ENCODE measurements at places on chromosomes 13 and 19.

DNA sequence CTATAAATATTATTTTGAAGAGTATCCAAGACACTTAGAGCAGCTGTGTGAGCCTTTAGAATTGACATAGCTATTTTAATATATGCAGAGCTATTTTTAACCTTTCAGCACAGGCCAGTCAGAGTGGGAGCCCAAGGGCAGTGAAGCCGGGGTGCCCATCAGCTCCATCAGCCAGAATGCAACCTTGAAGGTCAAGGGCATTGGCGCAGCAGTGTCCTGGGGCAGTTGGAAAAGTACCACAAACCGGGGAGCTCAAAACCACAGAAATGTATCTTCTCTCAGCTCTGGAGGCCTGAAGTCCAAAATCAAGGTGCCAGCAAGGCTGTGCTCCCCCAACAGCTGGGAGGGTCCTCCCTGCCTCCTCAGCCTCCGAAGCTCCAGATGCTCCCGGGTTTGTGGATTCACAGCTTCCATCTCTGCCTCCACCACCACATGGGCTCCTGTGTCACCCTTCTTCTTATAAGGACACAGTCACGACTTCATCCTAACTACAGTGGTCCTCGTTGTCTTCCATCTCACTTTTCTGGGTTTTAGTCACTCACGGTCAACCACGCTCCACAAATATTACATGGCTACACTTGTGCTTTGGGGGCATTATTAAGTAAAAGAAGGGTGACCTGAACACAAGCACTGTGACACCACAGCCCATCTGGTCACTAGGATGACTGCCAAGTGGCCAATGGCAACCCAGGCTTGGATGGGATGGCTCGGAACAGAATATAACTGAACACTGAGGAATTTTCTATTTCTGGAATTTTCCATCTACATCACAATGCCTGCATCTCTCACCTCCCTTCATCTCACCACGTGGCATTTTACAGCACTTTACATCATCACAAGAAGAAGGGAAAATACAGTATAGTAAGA, 15.9 kb upstream of the GAS6 start:
- DNase-seq, result no peak

GRCh38 chr19:16457954-16458331, 13.8 kb downstream of the EPS15L1 start:
- no peak for DNase-seq

DNA sequence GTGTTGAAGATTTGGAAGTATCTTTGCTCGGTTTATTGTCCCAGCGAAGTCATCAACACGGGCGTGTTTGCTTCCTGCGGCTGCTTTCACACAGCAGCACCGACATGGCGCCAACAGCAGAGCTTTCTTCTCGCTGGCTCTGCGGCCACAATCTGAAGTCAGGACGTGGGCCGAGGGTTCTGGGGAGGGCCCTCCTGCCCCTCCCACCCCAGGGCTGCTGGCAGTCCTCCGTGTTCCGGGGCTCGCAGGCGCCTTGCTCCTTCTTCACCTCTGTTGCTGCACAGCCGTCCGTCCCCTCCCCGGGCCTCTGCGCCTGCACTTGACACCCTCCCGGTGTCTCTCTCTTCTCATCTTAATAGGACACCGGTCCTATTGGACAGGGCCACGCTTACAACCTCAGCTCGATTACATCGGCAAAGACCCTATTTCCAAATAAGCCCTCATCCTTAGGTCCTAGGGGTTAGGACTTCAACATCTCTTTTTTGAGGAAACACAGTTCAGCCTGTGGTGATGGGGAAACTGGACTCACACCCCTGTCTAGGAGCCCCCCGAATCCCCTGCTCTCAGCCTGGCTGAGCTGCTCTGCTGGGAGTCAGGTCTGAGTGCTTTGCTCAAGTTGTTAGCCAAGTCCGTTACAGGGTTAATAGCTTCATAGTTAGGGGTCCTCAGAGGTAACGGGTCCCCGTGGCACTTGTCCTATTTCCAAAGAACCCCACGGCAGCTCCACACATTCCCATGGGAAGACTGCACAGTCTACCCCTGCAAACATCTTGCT, 2.7 kb upstream of the TEX29 start:
- no peak for DNase-seq

- no peak for DNase-seq
These were observed 96.9 kb downstream of the TBC1D4 start for GRCh38 chr13:75384879-75385707.

DNA sequence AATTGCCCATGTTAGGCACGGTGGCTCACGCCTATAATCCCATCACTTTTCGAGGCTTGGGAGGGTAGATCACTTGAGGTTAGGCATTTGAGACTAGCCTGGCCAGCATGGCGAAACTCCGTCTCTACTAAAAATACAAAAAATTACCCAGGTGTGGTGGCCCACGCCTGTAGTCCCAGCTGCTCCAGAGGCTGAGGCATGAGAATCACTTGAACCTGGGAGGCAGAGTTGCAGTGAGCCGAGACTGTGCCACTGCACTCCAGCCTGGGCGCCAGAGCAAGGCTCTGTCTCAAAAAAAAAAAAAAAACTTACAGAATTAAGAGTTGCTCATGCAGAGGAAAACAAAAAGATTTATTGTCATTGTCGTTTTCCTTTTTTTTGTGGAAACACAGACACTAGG, 3.4 kb upstream of the PSMC4 start:
- no peak for DNase-seq

DNA sequence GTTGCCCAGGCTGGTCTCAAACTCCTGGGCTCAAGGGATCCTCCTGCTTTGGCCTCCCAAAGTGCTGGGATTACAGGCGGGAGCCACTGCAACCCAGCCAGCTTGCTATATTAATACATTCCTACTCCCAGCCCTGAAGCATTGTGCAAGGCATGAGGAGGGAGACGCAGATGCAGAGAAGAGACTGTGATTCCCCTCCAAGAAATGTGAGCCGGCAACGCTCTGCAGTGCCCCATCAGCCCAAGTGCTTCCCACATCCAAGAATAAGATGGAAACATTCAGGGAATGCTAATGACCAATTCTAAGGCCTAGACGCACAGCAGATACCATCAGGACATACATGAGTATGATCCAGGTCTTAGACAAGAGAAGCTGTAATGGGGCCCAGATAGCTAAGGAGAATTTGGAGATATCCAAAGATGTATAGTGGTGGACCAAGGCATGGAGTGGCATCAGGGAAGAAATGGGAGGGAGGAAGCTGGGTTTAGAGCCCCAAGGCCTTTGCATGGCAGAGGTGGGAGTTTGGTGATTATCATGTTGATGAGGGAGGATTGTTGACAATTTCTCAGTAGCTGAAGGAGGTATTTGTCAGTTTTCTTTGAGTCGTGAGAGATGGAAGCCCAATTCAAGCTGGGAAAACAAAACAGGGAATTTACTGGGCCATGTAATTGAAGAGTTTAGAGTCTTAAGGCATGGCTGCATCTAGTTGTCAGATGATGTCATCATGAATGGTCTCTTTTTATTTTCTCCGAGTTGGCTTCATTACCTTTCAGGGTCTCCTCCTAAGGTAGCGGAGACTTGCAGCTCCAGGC, 2.9 kb downstream of the PPM1N start:
- no peak for DNase-seq

DNA sequence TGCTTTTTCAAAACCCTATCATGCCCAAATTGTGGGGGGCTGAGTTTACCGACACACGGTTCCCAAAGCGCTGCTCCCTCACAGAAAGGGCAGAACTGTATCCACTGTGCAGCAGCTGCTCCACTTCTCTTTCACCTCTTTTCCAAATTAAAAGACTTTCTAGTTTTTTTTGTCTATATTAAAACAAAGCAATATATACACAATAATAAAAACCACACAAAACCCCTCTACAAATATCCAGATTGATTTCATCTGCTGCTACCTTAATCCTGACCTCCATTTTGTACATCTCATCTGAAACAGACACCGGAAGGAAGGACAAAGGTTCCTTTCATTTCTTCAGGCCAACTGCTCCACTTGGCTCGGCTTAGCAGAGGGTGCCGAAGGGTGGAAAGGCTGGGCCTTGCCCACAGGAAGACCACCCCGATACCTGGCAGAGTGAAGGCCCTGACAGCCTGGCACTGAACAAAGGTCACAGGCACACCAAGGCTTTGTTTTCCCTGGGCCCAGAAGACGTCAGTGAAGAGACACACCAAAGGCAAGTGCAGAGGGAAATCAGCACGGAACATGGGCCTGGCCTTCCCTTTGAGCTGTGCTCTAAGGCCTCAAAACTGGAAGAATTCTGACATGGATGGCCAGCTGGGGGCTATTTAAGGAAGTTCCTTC, 71.6 kb downstream of the LATS2 start:
- DNase-seq, result no peak

- DNase-seq, result no peak
These were observed 2.8 kb downstream of the SERTAD1 start for GRCh38 chr19:40422748-40423566.

DNA sequence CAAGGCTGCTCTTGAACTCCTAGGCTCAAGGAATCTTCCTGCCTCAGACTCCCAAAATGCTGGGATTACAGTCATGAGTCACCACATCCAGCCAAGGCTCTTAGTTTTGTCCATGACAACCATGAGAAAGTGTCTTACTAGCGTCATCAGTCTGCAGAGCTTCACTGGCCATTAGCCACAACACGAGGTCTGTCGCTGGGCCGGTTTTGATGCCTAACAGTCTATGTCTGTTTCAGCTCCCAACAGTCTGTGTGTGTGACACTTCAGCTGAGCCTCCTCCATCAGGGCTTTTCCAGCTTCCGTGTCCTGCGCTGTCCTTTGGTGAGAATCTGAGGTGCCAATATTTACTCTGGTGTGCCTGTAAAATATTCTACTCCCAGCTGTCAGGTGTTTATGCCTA, 47.6 kb downstream of the CEP89 start:
- DNase-seq, result no peak

- DNase-seq, result no peak
These were observed 36.0 kb downstream of the PBX4 start for GRCh38 chr19:19582471-19582870.

GRCh38 chr13:113654175-113654560, 3.8 kb downstream of the ATP4B start:
- DNase-seq, result no peak

DNA sequence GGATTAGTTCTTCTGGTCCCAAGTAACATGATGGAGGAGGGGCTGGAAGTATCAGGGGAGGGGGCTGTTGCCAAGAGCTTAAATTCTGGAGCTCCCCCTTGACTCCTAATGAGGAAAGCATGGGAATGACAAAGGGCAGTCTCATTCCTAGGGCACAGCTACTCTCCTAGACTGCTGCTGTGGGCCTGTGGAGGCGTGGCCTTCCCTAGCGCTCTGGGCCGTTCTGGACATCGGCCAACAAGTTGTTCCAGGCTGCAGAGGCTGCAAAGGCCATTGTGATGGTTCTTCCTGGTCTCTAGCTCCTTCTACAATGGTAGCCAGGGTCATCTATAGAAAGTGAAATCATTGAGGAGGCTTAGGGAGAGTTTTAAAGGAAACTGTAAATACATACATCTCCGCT, 916.6 kb downstream of the DIAPH3 start:
- no peak for DNase-seq

- no peak for DNase-seq
These were observed 5.3 kb downstream of the PTBP1 start for GRCh38 chr19:802498-803098.

DNA sequence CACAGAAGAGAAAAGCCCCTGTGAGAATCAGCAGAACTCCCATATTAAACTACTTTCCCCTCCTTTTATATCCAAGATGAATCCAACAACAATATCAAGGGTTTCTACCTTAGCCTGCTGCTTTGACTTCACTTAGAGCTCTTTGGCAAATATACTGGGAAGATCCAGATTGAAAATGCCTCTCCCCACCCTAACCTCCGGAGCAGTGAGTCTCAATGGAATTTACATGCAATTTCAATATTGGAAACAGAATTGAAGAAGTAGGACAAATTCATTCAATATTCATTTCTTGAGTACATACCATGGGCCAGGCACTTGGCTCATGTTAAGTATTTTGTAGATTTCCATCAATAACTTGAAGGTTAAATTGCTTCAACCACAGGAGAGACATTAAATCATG, 457.4 kb downstream of the TBC1D4 start:
- no peak for DNase-seq

DNA sequence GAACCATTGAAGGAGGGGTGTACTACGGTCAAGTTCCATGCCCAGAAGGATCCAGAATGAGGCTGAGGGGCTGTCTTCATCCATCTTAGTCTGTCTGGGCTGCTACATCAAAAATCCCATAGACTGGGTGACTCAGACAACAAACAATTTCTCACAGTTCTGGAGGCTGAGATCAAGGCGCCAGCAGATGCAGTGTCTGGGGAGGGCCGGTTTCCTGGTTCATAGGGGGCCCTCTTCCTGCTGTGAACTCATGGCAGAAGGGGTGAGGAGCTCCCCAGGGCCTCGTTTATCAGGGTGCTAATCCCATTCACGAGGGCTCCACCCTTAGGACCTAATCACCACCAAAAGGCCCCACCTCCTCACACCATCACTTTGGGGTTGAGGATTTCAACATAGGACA, 14.7 kb upstream of the KCTD15 start:
- DNase-seq, result no peak

- no peak for DNase-seq
These were observed 796 bp downstream of the ZNF304 start for GRCh38 chr19:57351867-57352266.

DNA sequence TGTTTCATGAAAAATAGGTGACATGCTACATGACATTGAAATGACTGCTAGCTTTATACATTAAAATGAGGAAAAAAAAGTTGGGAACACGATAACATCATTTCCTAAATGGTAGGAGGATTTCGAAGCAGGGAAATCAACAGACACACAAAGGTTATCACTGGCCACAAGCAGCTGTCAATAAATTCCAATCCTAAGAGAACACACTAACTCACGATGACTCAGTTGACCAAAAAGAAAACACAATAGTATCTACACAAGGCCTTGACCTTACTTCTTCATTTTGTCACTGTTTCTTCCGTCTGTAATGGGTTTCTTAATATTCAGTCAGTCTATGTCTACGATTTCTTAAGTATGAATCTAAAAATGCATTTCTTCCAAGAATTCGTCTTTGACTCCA, 36.5 kb downstream of the STARD13 start:
- no peak for DNase-seq

DNA sequence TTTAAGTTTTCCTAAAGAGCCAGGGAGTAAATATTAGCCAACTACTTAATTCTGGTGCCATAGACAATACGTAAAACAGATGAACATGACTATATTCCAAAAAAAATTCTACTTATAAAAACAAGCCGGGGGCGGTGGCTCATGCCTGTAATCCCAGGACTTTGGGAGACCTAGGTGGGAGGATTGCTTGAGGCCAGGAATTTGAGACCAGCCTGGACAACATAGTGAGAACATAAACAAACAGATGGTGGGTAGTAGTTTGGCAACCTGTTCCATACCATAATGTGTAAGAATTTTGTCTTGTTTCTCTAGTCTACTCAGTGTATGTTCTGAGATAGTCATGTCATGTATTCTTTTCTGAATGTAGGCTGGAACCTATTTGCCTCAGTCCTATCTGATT, 25.4 kb downstream of the ITM2B start:
- no peak for DNase-seq

DNA sequence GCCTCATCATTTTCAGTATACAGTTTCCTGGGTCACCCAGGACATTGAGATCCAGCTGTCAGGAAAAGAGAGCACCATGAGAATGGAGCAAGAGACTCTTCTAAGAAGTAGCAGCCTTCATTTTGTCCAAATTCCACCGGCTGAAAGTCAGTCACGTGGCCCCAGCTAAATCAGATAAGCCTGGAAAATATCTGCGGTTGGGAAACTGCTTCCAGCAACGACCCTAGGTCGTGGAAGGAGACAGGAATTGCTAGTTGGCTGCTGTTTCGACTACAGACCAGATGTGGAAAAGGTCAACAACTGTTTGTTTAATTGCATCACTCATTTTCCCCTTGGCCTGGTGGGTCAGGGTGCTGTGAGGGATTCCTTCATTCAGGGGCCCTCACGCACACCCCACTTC, 107.0 kb downstream of the ZNF536 start:
- DNase-seq, result no peak

GRCh38 chr13:32309312-32310133, 5.6 kb downstream of the ZAR1L start:
- no peak for DNase-seq

Measured in stimulated activated CD4-positive, alpha-beta T cell treated with anti-CD3 and anti-CD28 coated beads, Interleukin-1b, Interleukin-23, amount 100 ng/mL, for 24 hours (primary cell).